Uterus (tissue), 4 donors: ENCODE measurements at places on chromosomes 2 and 18. TPM values are rescaled to one million over a fixed set of nuclear protein-coding genes. Genes with fewer than 3 reads are reported as not detected.

DNA sequence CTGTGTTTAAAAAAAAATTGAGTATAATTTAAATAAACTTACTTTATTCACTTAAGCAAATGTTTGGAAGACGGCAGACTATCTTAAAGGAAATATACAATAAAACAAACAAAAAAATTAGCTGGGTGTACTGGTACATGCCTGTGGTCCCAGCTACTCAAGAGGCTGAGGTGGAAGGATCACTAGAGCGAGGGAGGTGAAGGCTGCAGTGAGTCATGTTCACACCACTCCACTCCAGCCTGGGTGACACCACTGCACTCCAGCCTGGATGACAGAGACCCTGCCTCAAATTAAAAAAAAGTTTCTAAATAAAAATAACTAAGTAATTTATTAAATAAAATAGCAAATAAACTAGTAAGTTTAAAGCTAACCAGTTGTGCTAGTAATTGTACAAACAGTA is 7.5 kb downstream of the PUM2 start:
- no peak for DNase-seq

GRCh38 chr18:45617284-45617683 is 2.0 kb downstream of the SLC14A2 start:
- DNase-seq = peak; percentile 85

- DNase-seq = no peak
Measured at GRCh38 chr2:75920859-75921551, 210.3 kb upstream of the GCFC2 start.

DNA sequence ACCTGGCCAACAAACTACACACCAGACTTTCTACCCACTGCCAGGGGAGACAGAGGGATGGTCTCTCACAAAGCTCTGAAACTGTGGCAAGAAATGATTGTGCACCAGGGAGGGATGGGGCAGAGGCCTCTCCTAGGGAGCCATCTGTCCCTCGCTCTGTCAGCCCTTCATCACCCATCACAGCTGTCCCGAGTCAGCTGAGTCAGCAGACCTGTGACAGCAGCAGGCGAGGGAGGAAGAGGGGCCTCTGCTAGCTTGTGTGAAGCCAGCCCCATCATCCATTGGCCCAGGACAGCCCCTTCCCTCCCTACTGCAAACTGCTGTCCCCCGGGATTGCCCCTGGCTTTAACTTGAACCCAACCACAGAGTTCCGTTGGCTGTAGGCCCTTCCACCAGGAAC is 5.0 kb downstream of the SH2D6 start:
- DNase-seq = no peak

DNA sequence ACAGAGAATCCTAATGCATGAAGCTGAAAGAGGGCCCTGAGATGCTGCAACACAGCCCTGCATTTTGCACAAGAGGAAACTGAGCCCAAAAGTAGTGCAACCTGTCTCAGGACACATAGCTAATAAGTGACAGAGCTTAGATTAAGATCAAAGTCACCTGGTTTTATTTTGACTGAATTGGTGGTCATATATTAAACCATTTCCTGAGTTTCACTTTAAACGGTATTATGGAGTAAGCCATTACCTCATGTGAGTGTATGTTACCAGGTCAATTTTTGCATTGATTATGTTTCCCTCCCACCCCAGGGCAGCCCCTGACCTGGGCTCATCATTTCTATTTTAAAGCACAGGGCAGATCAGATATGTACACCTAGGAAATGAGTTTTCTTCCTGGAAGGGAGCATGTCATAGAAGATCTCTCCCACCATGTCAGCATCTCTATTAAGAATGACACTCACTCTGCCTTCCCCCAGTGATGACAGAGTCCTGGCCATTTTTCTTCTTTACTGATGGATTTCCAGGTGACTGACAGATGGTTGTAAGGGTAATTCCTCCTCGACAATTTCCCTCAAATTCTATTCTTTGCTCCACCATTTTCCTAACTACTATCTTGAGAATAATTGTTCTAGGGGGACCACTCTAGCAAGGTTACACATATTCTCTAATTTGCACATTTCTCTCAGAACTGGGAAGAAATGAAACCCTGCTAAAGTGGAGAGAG is 441.3 kb upstream of the SLC14A2 start:
- DNase-seq = no peak

DNA sequence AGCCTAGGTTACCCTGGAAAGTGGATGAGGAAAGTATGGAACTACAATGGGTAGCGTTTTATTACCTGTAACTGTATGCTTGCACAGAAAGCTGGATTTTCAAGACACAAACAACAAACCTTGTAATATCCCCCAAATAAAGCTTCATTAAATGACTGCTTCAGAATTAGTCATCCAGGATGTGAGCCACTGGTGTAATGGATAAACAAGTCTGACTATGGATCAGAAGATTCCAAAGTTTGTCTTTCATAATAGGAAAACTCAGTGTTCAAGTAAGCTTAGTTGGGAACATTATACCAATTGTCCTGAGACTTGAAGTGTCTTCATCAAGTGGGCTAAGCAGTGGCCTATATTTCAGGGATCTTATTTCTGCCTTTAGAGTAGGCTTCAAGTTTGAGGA is 518.8 kb downstream of the LRP1B start:
- DNase-seq = no peak

Gene PLEK
- 4.9 TPM for total RNA-seq

Gene LYPD6
- total RNA-seq = 0.29 TPM
